ENCODE measurements at places on chromosomes 4 and X.

GRCh38 chrX:15299941-15300851 lies 15.2 kb downstream of the ASB11 start:
- no peak for DNase-seq

DNA sequence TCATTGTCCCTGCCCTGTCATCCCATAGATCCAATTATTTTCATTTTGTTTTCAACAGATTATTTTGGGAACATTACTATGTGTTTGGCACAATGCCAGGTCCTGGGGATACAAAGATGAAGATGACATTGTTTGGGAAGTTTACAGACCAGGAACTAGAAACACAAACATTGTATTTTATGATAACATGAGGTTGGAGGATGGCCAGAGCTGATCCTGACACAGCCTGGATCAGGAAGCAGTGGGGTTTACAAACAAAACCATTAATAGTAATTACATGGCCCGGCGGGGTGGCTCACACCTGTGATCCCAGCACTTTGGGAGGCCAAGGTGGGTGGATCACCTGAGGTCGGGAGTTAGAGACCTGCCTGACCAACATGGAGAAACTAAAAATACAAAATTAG lies 29.9 kb downstream of the CLRN2 start:
- no peak for DNase-seq

GRCh38 chrX:150683536-150684146 lies 9.6 kb upstream of the MTMR1 start:
- no peak for DNase-seq

GRCh38 chr4:7197910-7198309 lies 5.6 kb downstream of the SORCS2 start:
- peak; percentile 77 for DNase-seq

- DNase-seq = no peak
These were observed 867.6 kb downstream of the FAT4 start for GRCh38 chr4:126182336-126182735.

GRCh38 chr4:98677799-98678198 lies 19.4 kb upstream of the TSPAN5 start:
- DNase-seq = no peak

- no peak for DNase-seq
These were observed 38.1 kb downstream of the AMOT start for GRCh38 chrX:112802541-112802940.

GRCh38 chrX:51192104-51192503 lies 140.5 kb upstream of the NUDT10 start:
- DNase-seq = no peak

DNA sequence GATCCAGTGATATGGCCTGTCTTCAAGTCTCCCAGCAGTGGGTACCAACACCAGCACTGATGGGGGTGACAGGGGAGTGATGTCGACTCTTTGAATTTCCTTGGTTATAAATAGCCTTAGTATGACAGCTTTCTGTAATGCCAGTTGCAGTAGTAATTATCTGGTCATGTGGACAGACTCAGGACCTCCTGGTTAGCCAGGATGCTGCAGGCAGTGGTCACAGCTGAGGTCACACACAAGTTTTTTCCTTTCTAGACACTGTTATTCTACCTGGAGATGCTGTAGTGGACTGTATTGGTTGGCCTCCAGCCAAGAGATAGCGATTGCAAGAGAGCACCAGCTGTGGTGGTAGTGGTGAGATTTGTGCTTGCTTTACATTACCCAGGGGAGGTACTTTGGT lies 63.6 kb downstream of the UPRT start:
- no peak for DNase-seq

DNA sequence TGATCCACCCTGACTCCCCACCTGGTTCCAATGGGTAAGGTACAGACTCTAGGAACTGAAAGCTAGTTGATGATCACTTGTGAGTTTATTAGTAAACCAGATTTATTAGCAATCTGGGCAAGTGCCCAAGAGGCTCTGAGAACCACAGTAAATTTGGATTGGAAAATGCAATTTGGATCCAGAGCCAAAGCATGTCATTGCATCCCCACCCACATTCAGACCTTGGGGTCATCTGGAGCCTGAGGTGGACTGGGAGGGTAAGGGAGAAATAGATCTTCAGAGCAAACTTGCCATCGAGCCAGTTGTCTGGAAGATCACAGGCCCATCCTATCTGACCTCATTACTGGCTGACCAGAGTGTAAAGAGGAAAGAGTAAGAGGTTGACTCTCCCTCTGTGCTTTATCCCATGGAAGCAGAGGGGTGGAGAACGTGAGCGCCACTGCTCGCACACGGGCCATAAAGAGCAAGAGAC lies 78.7 kb upstream of the RASGEF1B start:
- DNase-seq = no peak

- DNase-seq = no peak
These were observed 762.4 kb downstream of the DMD start for GRCh38 chrX:32448945-32449344.

- DNase-seq = no peak
These were observed 24.6 kb upstream of the PDLIM3 start for GRCh38 chr4:185559915-185560281.

- no peak for DNase-seq
These were observed 103.1 kb upstream of the TEX13D start for GRCh38 chrX:124229374-124229773.

DNA sequence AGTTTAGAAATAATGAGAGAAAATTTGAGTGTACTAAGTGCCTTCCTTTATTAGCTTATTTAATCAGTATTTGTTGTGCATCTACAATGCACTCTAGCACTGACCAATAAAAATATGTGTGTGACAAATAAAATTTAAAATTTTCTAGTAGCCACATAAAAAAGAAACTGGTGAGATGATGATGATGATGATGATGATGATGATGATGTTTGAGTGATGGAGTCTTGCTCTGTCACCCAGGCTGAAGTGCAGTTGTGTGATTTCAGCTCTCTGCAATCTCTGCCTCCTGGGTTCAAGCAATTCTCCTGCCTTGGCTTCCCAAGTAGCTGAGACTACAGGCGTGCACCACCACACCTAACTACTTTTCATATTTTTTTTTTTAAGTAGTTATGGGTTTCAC lies 110.2 kb downstream of the RNF150 start:
- no peak for DNase-seq

- DNase-seq = no peak
These were observed 47.5 kb downstream of the MAGEA1 start for GRCh38 chrX:153226344-153227185.

- DNase-seq = no peak
These were observed 104.7 kb upstream of the MID1 start for GRCh38 chrX:10725071-10725470.

DNA sequence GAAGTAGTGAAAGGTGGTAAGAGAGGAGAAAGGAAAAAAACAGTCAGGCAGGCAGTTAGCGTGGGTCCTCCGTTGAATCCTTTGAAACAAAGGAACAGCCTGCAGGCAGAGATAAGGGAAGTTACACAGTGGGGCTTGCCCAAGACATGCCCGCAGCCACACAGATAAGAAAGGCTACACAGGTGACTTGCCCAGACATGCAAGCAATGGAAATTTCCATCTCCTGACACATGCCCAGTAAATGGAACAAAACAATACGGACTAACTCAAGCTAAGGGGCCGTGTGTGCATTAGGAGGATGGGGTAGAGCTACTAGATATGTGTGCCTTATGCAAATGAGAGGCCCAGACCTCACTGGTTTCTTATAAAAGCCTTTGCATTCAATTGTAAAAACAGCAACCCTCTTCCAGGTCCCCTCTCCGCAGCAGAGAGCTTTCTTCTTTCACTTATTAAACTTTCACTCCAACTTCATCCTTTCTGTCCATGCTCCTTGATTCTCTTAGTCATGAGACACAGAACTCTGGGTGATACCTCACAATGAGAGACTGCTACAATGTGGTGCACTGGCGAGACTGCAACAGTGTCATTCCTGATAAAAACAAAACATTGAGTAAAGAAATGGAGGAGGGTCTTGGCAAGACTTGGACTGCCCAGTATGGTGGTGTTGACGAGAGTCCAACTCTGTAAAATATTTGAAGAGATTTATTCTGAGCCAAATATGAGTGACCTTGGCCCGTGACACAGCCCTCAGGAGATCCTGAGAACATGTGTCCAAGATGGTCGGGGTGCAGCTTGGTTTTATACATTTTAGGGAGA lies 997.4 kb upstream of the PRKX start:
- no peak for DNase-seq

- no peak for DNase-seq
These were observed 33.3 kb downstream of the TMSB4X start for GRCh38 chrX:13008189-13008533.

DNA sequence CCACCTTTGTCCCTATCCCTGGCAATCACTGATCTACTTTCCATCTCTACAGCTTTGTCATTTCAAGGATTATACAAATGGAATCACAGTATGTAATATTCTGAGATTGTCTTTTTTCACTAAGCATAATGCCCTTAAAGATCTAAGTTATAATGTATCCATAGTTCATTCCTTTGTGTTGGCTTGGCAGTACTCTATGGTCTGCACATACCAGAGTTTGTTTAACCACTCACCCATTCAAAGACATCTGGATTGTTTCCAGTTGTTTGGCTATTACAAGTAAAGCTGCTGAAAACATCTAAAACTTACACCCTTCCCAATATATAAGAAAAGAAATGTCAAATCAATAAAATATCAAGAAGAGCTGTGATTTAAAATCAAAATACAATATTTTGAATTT lies 26.0 kb upstream of the AWAT1 start:
- DNase-seq = no peak

DNA sequence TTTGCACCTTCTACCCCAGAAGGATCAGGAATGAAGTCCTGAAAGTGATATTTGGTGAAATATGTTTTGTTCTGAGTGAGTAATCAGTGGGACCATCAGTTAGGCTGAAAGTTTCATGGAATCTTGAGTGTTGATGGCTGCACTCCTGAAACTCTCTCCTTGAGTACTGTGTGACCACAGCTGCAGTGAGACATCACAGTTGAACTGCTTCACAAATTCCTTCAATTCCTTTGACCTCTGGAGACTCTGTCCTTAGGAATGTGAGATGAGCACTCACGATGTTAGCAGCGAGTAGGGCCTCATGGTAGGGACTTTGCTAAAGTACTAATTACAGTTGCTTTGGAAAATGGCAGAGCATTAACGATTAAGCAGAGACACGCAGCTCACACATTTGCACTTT lies 142.9 kb upstream of the SLC4A4 start:
- DNase-seq = no peak

DNA sequence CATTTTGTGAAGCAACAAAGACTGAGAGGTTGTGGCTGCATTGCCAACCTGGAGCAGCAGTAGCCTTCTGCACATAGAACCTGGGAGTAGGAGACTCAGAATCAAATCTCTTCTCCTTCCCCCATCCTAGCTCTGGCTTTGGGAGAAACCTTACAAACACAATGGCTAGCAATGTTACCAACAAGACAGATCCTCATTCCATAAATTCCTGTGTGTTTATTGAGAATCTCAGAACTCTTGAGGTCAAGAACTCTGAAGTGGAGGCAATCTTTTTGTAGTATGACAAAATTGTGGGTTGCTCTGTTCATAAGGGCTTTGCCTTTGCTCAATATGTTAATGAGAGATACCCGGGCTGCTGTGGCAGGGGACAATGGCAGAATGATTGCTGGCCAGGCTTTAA lies 406.7 kb upstream of the SPANXN1 start:
- DNase-seq = no peak

GRCh38 chrX:139077281-139078250 lies 366.0 kb upstream of the FGF13 start:
- no peak for DNase-seq

GRCh38 chrX:23938690-23939089 lies 30.9 kb downstream of the CXorf58 start:
- DNase-seq = no peak
